ENCODE measurements at places on chromosomes 1 and 21.
A peak's percentile ranks its signal among the peaks of the same experiment; 100 is the strongest.

DNA sequence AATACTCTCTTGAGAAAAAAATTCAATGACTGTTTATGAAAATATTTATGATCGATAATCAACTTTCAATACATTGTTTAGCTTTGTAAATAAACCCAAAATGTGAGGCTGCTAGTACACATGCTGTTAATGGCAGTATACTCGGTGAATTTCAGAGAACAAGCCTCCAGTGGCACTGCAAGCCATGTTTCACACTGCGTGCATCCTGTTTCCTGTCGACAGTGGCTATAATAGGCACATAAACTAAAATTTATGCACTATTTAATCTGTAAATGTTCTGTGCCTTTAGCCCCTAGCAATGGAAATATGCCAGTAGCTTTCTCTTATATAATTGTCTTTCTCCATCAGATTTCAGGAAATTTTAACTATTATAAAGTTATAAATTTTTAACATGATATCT, 26.3 kb upstream of the RGS18 start:
- no peak for DNase-seq

DNA sequence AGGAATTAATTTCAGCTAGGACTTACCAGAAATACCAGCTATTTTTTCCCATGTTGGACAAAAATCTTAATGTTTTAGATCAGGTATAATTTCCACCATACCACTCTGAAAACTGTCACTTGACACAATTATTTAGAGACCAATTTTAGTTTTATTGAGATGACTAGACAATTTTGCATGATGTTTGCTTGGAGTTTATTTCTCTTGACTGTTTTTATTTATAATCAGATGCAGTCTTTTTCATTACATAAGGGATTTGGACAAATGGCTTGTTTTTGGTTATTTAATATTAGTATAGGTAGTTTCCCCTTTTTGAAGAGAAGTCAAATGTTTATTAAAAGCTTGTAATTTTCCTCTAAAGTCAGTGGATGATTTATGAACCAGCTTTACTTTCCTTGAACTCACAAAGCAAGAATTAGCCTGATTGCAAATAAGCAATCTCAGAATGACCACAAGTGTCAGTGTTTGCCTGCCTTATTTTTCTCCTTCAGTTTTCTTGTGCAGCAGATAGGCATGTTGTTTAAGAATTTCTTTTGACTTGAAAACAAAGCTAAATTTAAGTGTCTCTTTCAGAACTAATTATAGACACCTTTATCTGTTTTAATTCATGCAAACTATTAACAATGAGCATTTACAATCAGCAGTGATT, 3.8 kb upstream of the B3GALT2 start:
- DNase-seq, result peak; percentile 16

- peak; percentile 9 for DNase-seq
Measured at GRCh38 chr1:187513190-187513589, 684.4 kb downstream of the PLA2G4A start.

DNA sequence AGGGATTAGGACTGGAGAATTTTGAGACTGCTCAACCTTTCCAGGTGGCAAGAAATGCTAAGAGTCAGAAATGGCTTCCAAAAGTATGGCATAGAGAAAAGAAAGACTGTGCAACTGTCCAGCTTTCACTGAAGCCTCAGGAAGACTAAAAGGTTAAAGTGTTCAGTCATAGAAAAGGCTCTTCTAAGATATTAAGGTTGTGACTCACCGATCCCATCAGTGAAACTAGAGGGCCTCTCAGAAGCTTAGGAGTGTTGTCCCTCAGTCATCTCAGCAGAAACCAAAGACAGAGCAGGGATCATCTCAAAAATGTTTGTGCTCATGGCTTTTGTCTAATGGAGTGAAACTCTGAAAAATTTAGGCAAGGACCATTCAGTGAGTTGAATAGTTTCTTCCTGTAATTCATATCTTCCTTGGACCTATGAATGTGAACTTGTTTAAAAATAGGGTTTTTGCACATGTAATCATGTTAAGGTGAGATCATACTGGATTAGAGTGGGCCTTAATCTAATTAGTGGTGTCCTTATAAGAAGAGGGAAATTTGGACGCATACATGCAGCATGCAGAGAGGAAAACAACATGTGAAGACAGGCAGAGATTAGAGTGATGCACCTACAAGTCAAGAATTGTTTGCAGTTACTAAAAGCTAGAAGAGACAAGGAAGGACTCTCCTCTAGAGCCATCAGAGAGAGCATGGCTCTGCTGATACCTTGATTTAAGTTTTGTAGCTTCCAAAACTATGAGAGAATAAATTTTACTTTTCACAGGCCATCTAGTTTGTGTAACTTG, 71.3 kb downstream of the RPE65 start:
- DNase-seq, result no peak

DNA sequence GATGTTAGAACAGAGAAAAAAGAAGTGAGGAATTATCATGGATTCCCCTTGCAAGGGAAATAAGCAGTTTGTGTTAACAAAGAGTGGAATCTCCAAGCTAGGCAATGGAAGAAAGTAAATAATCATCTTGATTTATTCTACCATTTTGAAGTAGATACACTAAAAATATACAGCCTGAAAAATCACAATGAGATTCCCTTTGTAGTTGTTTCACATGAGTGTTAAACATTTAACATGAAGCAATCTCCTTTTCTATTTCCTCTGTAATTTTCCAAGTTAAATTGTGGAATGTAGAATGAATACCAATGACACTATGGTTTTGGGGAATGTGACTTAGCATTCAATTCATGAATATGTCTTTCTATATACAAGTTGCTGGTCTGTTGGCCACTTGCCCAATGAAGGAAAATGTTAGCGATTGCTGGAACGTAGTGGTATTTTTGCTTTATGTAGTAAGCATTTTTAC, 5.7 kb downstream of the TGFB2 start:
- peak; percentile 31 for DNase-seq

GRCh38 chr1:224159541-224159940, 23.5 kb upstream of the DEGS1 start:
- no peak for DNase-seq
